Left renal pelvis (tissue), 4 donors: ENCODE measurements at places on chromosomes 6 and 20. TPM values are rescaled to one million over a fixed set of nuclear protein-coding genes. Genes with fewer than 3 reads are reported as not detected.

- no peak for DNase-seq
These were observed 141.2 kb downstream of the DHX35 start for GRCh38 chr20:39103305-39103704.

The SUMO4 gene
- 0.90 TPM for polyA plus RNA-seq

DNA sequence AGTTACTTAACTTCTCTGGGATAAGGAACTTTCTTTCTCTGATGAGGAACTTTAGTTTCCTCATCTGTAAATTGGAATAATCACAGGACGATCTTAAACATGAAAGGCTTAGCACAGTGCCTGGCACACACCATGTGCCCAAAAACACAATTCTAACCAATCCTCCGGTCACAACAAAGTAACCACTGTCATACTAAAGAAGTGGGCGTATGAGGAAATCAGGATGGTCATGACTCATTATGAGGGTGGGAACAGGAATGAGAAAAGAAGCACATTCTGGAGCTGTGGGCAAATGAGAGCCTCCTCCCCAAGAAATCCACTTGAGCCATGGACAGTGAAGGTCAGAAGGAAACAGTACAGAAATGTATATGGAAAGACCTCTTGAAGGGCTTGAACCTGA lies 82.9 kb downstream of the LRFN2 start:
- DNase-seq, result no peak

- DNase-seq, result no peak
These were observed 658.8 kb downstream of the PTPRT start for GRCh38 chr20:42530855-42531448.

DNA sequence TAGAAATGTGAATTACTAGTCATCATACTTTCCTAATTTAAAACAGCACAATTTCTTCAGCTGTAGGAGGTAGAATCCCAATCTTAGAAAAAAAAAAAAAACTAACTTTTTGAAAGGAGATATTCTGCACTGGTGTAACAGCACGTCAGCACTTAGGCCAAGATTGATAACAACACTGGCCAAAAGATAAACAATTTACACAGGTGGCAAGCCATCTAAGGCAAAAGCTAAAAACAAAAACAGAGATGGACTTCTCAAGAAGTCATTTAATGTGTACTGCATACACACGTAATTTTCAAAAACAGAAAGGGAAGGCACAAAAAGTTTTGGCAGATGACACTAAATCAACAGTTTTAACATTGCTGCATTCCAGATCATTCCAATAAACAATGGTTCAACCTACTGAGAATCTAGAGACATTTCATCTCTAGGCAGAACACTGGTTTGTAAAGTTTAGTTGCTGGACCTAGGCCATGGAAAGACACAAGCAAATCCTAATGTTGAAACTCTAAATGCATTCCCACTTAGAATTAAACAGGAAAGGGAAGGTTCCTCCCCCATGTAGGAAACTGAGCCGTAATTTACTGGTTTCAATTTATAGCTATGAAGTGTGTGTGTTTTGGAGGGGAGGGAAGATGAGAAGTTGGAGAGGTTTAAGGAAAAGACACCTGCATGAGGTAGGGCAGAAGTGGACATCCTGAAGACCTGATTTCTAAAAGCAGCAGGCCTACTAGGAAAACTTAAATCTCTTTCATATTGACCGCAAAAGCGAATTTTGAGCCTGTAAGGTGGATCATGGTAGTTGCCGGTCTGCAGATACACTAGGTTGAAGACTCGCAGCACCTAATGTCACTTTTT lies 1.3 kb downstream of the GCLC start:
- DNase-seq, result peak; percentile 12

- DNase-seq, result no peak
These were observed 57.9 kb downstream of the SNAI1 start for GRCh38 chr20:50040432-50041245.

DNA sequence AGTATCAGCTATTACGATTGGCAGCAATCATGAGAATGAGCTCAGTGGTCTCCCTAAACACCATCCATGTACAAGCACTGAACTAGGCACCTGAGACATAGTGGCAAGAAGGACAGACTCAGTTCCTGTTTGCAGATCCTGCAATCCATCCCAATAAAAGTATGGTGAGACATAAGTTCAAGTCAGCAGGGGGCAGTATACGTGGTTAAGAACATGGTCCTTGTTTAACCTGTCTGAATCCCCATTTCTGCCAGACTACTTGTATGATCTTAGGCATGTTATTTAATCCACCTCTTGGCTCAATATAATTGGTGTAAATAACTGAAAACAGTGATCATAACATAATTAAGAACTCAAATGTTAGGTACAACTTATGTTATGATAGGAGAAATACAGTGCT lies 33.2 kb upstream of the PNISR start:
- DNase-seq, result no peak

The FAM209B gene
- polyA plus RNA-seq, result 0.31 TPM

DNA sequence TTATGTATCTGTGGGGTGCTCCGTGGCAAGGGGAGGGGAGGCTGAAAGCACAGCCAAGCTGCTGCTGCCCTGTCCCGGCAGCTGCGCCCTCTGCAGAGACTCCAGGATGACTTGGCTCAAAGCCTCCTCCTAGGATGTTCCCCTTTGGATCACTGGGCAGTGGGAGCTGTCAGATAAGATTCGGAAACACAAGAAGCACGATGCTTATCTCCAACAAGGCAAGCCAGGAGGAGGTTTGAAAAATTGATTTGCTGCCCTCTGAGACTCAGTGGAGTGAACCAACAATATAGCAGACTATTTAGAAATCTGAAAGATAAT lies 776.4 kb downstream of the C6orf118 start:
- no peak for DNase-seq

The MTO1 gene
- polyA plus RNA-seq, result 22.5 TPM

GRCh38 chr6:30679765-30680535 lies 6.5 kb downstream of the PPP1R18 start:
- no peak for DNase-seq

DNA sequence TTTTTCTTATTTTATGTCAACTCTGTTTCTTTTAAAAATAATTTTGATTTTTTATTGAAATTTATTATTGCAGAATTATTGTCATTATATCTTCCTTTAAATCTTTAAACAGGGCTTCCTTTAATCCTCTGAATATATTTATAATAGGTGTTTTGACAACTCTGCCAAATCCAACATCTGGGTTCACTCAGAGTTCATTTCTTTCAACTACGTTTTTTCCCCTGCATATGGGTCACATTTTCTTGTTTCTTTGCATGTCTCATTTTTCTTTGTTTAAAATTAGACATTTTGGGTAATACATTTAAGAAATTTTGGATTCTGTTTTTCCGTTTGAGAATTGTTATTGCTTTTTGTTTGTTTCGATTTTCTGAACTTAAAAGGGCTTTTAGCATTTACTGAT lies 655.1 kb upstream of the CITED2 start:
- DNase-seq, result no peak

- DNase-seq, result no peak
These were observed 73.4 kb downstream of the PRDM1 start for GRCh38 chr6:106159531-106159940.

DNA sequence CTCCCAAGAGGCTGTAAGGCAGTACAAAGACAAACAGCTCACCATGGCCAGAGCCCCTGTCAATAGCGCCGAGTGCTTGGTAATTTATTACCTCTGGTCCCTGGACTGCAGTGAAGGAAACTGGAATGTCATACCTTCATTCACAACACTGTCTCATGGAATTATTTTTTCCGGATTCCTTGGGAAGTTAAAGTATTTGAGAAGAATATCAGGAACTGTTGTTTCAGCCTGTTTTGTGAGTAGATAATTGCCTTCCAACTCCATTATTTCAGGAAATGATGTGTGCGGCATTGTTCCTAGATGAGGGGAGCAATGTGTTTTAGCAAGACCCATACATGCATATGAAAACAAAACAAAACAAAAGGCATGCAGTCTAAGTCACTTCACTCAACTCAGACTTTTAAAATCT lies 64.0 kb downstream of the BLOC1S5 start:
- no peak for DNase-seq

- DNase-seq, result no peak
These were observed 124.9 kb downstream of the BCAS1 start for GRCh38 chr20:53945478-53945877.

DNA sequence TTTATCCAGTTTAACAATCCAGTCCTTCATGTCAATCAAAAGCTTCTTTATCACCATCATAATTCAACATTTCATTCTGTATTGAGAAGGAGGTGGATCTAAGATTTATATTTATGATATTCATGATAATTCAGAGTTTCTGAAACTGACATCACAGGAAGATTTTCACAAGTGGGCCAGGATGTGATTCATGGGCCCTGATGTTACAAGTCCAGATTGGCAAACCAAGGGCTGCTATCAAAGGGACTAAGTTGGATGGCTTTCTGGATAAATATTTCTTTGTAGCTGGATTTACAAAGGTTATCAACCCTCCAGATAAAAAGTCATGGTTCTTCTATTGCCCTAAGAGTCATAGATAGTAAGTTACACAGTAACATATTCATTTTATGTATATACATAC lies 866.5 kb downstream of the KIF16B start:
- no peak for DNase-seq

The ENPP1 gene
- polyA plus RNA-seq, result 20.9 TPM

GRCh38 chr6:127403636-127404035 lies 55.6 kb downstream of the KIAA0408 start:
- no peak for DNase-seq
